Body of pancreas (tissue), 4 donors: ENCODE measurements at places on chromosomes 12 and 14. TPM values are rescaled to one million over a fixed set of nuclear protein-coding genes. Genes with fewer than 3 reads are reported as not detected.

Gene AMN
- 6.0 TPM for total RNA-seq

Gene PLD4
- not detected for total RNA-seq

Gene LIN7A
- 1.0 TPM for total RNA-seq

GRCh38 chr12:94900496-94900895 lies 103.0 kb downstream of the NDUFA12 start:
- DNase-seq: no peak

Gene RTN1
- total RNA-seq: 11.2 TPM

GRCh38 chr12:2826036-2826435 lies 8.8 kb downstream of the NRIP2 start:
- no peak for DNase-seq

GRCh38 chr12:45292486-45293195 lies 76.7 kb downstream of the ANO6 start:
- no peak for DNase-seq

DNA sequence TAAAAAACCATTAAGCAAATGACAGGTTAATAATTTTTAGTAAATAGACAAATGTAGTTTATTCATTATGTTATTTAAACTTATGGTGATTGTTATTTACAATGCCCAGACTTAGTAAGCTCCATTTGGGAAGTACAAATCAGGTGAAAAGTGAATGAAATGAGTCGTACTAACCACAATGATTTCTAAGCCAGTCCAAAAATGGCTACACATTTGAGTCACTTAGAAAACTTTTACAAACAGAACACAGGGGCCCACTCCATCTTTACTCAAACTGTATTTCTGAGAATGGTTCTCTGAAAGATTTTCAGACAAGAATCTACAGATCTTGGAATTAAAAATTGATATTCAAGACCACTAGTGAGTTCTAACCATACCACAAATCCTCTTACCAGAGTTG lies 653.3 kb upstream of the MIS18BP1 start:
- DNase-seq: no peak

DNA sequence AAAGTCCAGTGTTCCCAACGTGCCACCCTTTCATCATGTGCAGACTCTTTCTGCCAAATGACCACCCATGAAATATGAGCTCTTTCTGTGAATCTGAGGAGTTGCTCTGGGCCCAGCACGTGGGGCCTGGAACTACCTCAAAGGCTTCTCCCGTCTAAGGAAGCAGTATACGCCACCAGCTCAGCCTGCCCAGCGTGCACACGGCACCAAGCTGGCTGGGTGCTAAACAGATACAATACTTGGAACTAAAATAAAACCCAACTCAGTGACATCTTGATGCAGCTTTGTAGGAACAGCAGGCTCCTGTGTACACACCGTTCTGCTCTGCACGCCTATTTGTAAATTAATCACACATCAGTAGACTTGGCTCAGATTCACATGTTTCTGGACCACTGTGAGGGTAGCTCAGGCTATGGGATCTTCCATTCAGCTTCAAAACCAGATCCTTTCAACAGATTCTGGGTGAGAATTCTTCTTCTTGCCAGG lies 74.8 kb downstream of the ARL6IP4 start:
- DNase-seq: no peak

DNA sequence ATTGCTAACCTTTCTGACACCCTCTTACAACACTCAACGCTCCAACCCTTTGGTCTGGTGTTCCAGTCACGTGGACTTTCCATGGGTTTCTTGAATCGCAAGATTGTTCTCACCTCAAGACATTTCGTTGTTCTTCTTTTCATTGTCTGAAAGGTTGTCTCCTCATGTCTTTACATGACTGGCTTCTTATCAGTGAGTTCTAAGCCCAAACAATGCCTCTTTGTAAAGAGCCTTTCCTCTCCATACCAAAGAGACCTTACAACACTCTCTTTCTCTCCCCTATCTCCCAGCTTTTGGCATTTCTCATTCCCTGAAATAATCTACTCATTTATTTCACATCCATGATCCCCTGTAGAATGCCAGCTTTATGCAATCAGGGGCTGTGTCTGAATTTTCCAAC lies 1144.8 kb downstream of the AACS start:
- DNase-seq: no peak

- no peak for DNase-seq
Measured at GRCh38 chr14:21244544-21244943, 24.7 kb downstream of the HNRNPC start.

GRCh38 chr12:113841786-113842185 lies 124.3 kb downstream of the RBM19 start:
- no peak for DNase-seq

GRCh38 chr14:52342849-52343596 lies 28.9 kb downstream of the PTGER2 start:
- DNase-seq: no peak

- DNase-seq: peak; percentile 50
Measured at GRCh38 chr12:111529424-111530368, 69.4 kb downstream of the ATXN2 start.

DNA sequence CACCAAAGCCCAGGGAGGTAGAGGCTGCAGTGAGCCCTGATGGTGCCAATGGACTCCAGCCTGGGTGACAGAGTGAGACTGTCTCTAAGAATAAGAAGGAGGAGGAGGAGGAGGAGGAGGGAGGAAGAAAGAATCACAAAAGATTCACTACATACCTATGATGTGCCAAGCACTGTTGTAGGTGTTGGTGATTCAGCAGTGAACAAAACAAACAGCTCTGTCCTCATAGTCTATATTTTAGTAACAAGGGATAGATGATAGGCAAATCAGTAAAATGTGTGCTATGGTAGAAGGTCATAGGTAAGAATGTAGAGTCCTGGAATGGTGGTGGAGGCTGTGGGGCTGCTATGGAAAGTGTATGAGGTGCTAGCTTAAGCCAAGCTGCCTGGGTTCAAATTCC lies 18.0 kb upstream of the ABHD12B start:
- DNase-seq: no peak

DNA sequence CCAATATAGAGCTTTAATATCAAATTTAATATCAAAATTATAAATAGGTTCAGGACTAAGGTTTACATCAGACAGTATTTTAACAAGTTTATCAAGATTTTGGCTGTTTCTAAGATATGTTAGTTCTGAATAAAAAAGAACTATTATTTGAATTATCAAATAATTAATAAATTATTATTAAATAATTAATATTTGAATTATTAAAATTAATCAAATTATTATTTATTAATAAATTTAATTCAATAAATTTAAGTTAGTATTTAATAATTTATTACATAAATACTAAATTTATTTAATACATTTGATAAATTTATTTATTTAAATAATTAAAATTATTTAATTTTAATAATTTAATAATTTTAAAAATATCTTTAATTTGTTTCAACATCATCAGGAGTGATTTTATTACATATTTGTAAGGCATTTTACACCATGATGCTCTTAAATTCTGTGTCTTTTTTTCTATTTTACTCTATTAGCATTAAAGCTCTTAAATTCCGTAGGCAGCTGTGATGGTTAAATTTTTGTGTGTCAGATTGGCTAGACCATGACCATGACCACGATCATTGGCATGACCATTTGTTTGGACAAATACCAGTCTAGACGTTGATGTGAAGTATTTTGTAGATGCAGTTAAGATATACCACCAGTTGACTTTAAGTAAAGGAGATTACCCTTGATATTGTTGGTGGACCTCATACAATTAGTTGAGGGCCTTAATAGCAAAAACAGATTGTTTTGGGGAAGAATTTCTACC lies 82.6 kb downstream of the BBS10 start:
- DNase-seq: no peak

DNA sequence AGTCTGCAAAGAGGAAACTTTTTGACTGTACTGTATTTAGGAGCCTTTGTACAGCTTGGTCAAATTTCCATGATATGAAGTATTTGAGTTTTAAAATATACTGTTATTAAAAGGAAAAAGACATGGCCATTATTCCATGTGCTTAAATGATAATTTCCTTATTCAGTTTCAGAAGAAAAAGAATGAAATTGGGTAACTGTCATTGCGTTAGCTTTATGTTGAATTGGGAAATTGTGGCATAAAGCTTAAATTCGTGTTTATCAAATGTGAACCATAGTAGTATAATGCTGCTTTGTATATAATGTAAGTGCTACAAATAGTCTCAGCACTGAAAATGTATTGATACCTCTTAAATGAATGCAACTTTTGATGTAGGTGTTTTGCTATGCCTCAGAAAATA lies 64.9 kb downstream of the ETNK1 start:
- no peak for DNase-seq

GRCh38 chr12:124326104-124326503 lies 31.2 kb downstream of the RFLNA start:
- DNase-seq: no peak

Gene WNT1
- total RNA-seq: not detected

- no peak for DNase-seq
Measured at GRCh38 chr14:44785096-44785495, 176.7 kb downstream of the KLHL28 start.

DNA sequence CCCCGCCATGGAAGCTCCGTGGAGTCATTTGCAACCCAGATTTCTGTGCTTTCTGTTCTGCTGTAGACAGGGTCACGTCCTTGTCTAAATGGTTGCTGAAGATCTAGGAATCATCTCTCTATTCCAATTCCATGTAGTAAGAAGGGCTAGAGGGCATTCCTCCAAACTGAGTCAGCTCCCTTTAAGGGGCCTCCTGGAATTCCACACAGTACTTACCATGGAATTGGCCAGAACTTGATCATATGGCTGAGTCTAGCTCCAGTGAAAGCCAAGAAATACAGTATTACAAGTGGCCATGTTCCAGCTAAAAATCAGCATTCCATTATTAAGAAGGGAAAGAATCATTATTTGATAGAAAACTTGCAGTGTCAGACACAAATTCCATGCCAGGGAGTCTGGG lies 171.9 kb downstream of the PRKCH start:
- no peak for DNase-seq

DNA sequence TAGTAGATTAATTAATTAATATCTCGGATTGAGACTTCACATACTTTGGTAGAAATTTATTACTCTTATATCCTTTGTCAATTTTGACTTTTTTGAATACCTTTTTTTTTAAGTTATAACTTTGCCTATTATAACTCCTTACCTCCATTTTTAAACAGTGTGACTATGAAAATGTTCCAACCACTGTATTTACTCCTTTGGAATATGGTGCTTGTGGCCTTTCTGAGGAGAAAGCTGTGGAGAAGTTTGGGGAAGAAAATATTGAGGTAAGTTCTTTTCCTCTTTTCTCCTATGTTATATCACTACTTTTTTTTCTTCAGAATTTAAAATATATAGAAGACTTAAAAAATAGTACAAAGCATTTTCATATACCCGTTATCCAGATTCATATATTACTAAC lies 27.8 kb downstream of the EID3 start:
- no peak for DNase-seq

DNA sequence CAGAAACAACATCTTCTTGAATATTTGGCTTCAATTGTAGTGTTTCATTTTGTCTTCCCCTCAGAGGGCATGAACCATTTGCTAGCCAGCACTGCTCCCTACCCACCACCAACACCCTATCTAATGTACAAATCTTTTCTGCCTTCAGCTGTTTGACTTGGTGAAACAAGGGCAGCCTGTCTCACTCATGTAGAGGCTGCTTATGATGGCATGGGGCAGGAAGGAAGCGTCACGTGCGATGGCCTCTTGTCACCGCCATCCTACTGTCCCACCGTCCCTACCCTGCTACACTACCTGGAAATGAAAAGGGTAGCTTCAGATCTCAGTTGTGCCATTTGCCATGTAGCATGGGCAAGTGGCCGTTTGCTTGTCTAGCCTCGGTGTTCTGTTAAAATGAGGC lies 29.9 kb upstream of the LRTM2 start:
- DNase-seq: no peak

Gene NTF3
- total RNA-seq: not detected

Gene TAS2R7
- total RNA-seq: not detected

DNA sequence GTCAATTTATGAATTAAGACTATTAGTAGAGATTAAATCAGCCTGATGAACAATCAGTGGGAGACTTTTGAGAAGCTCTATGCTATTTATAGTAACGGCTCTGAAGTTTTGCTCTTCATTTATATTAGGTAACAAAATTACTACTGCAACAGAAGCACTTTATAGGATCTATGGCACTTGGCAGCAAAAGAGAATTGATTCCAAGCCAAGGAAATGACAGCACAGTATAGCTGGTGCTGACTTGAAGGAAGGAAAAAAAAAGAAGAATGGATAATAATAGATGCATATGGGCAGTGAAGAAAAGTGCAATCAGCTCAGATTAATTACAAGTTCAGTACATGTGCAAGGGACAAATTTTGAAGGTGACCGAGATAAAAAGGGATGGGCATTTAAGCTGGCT lies 228.2 kb upstream of the PPFIA2 start:
- no peak for DNase-seq

GRCh38 chr12:28177461-28177860 lies 12.8 kb upstream of the CCDC91 start:
- no peak for DNase-seq

DNA sequence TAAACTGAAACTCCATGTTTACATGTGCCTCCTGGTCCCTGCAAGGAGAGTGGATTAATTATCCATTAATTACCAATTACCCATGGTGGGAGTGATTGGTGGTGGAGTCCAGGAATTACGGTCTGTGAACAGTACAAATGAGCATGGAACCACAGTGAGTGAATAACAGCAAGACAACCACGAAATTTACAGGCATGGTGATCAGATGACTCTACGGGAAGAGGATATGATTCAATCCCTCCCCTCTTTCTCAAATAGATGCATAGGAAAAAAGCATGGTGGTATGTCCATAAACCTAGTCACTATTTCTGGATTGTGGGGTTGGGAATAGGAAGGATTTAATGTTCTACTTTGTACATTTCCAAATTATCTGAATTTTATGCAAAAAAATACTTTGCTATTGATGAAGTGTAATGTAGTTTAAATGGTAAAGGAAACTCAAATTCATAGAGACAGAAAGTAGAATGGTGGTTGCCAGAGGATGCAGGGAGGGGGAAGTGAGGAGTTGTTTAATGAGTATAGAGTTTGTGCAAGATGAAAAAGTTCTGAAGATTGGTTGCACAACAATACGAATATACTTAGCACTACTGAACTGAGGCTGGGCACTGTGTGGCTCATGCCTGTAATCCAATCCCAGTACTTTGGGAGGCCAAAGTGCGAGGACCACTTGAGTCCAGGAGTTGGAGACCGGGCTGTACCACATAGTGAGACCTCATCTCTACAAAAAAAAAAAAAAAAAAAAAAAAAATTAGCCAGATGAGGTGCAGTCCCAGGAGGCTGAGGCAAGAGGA lies 41.2 kb upstream of the C12orf75 start:
- no peak for DNase-seq

GRCh38 chr12:34209259-34209835 lies 187.1 kb downstream of the ALG10 start:
- DNase-seq: no peak
